Stimulated activated CD4-positive, alpha-beta T cell treated with anti-CD3 and anti-CD28 coated beads, Interleukin-12 subunit alpha, Interleukin-12 subunit beta, amount 100 ng/mL, for 24 hours (primary cell): ENCODE measurements at places on chromosomes 2 and 18.

- DNase-seq = no peak
Observed at GRCh38 chr2:188853307-188853706, 120.9 kb upstream of the COL3A1 start.

DNA sequence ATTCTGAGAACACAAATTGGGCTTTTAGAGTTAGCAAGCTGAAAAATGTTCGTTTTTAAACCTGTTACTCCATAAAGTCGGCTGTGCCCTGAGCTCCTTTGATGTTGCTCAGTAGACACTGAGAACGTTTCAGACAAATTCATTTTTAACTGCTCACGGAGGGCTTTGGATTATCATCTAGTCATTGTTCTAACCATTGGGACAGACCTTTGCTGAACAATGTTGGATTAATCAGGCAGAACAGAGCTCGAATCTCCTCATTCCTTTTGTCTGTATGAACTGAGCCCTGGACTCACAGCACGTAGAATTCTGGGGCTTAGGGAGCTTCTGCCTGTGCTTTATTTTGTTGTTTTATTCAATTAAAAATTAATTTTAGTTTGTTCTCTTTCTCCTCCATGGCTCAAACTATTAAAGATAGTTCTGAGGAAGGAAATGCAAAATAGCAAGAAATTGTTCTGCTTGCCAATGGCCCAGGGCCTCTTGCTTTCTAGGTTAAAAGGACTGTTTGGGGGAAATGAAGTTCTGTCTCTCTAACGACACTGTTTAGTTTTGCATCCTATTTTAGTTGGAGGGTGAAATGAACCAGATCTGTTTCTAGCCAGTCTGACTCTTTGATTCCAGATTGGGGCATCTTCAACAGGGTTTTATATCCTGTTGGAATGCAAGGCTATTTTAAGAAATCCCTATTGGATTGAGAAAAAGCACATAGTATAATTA lies 114.7 kb upstream of the CXCR4 start:
- no peak for DNase-seq

- DNase-seq = no peak
Observed at GRCh38 chr18:5463390-5463789, 80.4 kb downstream of the EPB41L3 start.

GRCh38 chr18:27695052-27695451 lies 481.9 kb downstream of the CDH2 start:
- no peak for DNase-seq

GRCh38 chr2:8132879-8133278 lies 549.0 kb upstream of the ID2 start:
- no peak for DNase-seq

DNA sequence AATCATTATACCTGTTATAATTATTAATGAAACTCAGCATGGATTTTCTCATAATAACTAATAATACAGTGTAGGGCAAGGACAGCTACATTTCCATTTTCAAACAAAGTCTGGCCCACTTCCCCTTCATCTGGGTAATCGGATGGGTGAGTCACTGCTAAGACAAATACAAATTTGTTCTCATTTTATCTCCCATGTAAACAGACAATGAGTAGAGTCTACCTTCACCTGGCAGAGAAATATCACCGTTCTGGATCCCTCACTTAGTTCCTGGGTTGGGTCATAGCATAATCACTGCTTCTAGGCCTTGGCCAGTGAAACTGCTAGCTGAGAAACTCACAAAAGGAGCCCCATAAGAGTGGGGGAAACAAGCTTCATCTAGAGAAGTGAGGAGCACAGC lies 9.2 kb downstream of the CNTNAP5 start:
- DNase-seq = no peak

DNA sequence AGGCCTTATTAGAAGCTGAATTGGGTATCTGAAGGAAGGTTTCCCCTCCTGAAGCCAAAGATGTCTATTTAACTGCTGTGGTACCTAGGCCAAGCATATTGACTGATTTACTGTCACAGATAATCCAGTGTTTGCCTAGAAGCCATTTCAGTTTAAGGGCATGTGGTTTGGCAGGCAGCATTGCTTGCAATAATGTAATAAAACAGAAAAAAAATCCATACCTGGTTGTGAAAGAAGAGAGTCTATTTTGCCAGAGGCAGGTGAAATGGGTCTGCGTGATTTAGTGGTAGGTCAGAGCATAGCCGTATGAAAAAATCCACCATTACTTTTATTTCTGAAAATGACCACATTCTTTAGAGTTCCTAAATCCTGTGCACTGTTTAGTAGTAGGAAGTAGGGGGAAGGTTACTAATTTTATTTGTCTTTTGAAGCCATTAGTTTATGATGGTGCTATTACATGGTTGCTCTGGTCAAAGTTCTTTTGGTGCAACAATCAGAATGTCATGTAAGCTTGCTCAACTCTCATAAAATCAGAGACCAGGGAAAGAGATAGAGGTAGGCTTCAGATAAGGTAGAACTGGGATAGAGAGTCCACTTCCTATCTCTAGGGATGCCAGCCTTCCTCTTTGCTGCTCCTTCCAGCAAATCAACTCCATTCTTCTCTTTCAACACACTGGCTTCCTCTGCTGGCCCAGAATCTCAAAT lies 343.4 kb downstream of the GPD2 start:
- no peak for DNase-seq

- no peak for DNase-seq
Observed at GRCh38 chr18:6661692-6662415, 67.7 kb upstream of the ARHGAP28 start.

- no peak for DNase-seq
Observed at GRCh38 chr18:3595369-3596273, 145.6 kb downstream of the TGIF1 start.

- peak; percentile 4 for DNase-seq
Observed at GRCh38 chr2:69013142-69013839, at the start of gene ANTXR1. ANTXR1 (plus strand) TSS chr2:69013179; CDS start chr2:69013500, 321 bp downstream.

DNA sequence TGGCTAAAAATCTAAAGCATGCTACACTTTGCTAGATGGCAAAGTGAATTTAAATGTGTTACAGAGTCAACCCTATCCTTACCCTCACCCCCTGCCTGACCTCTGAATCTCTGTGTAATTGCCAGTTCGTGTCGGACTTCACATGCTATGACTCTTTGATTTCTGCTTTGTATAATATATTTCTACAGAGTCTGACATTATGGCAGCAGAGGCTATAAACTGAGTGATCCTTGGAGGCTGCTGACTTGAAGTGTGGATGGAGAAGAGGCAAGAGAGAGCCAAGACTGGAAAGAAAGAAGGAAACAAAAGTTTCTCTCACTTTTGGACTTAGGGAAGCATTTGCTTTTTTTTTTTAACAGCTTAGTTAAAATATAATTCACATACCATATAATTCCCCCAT lies 89.9 kb upstream of the CYP26B1 start:
- DNase-seq = no peak

- DNase-seq = no peak
Observed at GRCh38 chr2:36338827-36339145, 16.8 kb upstream of the CRIM1 start.

- DNase-seq = no peak
Observed at GRCh38 chr18:63999871-64000270, 30.0 kb downstream of the SERPINB8 start.

GRCh38 chr18:43396266-43396665 lies 119.0 kb upstream of the SYT4 start:
- DNase-seq = no peak

GRCh38 chr2:222569826-222570225 lies 86.1 kb downstream of the FARSB start:
- no peak for DNase-seq

DNA sequence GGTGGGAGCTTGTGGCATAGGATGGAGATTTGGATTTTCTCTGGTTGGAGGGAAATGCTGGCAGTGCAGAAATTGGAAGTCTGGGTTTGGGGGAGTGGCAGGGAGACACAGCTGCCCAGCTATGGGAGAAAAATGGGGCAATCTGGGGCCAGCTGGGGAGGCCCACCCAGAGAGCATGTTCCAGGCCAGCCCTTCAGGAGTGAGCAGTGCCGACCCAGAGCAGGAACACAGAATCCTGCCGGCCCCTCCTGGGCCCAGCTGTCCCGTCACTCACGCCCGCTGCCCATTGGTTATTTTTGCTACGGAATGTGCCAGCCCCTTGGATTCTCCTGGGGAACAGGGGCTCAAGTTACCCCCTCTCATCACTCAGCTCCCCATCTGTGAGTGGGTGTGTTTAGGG lies 4.9 kb downstream of the SPEG start:
- DNase-seq = no peak

DNA sequence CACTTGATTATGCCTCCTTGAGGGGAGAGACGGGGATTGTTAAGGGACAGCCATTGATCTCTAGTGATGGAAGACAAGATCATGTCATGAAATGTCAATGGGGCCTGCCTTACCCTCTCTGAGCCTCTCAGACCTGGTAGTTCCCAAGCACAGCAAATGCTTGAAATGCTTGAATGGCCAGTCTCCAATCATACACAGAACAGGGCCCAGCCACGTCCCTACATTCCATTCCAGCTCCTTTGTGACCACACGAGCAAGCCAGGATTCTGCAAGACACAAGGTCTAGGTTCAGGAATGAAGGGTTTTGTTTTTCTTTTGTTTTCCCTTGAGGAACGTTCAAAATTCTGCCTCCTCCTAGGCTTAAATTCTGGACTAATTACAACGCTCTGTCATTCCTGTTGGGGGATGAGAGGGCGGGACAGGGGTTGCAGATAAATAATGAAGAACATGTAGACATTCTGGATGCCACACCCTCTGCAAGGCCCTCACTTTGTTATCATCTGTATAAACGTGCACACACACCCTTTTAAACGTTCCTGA lies 98.1 kb upstream of the YPEL5 start:
- no peak for DNase-seq

- no peak for DNase-seq
Observed at GRCh38 chr2:173881461-173881860, 83.7 kb downstream of the SP3 start.

DNA sequence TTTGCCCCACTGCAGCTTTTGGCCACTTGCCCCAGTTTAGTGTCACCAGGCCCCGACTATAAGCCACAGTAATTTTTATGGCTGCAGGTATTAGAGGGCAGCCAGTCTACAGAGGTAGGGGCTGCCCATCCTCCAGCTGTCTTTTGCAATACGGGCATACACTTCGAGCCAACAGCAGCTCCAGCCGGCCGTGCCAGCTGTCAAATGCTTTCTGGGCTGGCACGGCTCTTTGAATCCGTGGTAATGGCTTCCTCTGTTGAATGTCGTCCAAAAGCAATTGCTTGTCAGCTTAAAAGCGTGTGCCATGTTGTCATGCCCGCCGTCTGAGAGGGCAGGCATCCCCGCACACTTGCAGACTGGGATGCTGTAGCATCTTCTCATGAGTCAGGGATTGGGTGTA lies 41.3 kb downstream of the BCL2L11 start:
- no peak for DNase-seq

DNA sequence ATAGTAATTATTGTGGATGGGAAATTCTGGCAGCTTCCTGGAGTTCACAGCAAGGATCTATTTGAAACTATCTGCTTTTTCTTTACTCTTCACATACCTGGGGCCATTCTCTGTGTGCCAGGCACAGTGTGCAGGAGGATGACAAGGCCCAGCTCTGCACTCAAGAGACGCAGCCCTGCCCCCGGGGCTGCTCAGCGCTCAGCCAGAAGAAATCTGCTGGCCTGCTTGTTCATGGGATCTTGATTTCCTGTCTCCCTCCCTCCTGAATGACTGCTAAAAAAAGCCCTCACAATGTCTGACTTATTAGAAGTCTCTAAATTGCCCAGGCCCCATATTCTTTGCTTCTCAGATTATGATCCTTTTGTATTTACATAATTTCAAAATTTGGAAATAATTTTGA lies 210.9 kb downstream of the DCDC2C start:
- DNase-seq = no peak

GRCh38 chr2:144678736-144679135 lies 158.8 kb upstream of the ZEB2 start:
- DNase-seq = no peak

DNA sequence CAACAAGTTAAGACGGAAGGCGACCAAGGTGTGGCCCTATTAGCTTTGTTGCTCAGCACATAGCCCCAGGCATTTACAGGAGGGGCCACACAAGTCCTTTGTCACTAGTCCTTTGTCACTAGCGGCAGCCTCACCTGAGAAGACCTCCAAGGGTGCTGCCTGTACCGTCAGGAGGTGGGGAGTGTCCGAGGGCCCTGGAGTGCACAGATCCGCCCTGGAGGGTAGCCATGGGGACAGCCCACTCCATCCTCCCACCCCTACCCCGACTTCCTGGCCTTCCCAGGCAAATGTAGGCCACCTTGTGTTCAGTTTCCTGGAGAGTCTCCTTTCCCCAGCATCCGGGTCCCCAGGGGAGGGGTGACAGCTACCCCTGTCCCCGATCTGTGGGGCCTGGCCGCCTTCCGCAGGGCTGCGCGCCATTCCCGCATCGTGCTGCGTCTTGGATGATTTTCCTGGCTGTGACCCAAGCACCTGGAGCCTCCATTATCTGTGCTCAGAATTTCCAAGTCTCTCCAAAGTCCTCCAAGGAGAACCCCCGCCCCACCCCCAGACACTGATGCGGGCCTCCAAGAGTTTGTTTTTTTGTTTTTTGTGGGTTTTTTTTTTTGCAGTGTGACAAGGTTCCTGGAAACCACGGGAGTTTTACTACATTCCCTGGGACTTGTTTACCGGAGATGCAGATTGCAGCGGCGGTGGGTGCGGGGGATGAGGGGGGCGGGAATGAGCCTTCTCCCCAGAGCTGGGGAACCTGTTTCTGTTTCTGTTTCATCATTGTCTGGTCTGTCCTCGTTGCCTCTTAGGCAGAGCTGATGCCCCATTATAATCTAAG lies 28.6 kb downstream of the TEX44 start:
- DNase-seq = no peak

DNA sequence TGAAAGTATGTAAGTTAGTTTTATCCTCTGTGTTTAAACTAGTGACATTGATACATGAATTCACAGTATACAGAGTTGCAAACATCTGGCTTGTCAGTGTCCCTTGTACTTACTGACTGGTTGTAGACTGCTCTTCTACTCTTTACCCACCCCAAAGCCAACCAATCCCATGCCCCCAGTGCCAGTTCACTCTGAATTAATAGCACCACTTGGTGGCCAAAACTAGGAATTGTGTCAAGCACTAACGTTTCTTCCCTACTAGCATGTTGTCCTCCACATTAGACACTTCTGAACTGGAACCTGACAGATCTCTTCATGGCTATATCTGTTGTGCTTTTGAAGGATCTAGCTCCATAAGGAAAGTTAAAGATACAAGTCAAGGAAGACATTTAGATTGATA lies 27.2 kb upstream of the OTX1 start:
- DNase-seq = no peak

- no peak for DNase-seq
Observed at GRCh38 chr18:34928088-34928753, 113.0 kb upstream of the MAPRE2 start.

- no peak for DNase-seq
Observed at GRCh38 chr2:239255628-239256349, 145.0 kb downstream of the HDAC4 start.

DNA sequence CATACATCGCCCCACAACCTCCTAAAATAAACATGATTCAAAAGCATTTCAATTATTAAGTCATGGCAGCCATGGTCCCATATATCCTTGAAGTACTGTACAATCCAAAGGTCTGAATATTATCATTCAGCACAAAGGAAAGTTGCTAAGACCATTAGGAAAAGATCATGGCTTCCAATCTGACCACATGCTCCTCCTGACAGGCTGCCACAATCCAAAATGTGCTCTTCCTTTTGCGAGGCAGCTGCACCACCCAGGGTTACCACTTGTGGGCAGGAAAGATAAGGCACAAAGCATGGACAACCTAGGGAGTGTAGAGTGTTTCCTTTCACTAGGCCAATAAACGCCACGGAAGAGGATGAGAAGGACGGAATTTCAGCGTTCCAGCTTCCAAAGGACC lies 5.4 kb downstream of the BOLA3 start:
- DNase-seq = no peak
